Caco-2 (cell line): ENCODE measurements at places on chromosomes 11 and 22.

GRCh38 chr11:102582140-102582539, 43.0 kb downstream of the MMP20 start:
- no peak for DNase-seq

DNA sequence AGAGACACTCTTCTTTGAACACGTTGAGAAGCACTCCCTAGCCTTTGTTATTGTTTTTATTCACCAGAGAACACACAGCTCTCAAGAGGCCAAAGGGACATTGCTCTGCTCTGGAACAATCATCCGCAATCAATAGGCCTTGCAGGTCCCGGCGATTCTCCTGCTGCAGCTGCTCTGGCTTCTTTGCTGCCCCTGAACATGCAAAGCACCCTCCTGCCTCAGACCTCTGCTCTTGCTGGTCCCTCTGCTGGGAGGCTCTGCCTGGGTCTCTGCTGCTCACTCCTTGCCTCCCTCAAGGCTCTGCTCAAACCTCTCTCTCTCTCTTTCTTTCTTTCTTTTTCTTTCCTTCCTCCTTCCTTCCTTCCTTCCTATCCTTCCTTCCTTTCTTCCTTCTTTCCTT, 232.7 kb downstream of the DSCAML1 start:
- no peak for DNase-seq

DNA sequence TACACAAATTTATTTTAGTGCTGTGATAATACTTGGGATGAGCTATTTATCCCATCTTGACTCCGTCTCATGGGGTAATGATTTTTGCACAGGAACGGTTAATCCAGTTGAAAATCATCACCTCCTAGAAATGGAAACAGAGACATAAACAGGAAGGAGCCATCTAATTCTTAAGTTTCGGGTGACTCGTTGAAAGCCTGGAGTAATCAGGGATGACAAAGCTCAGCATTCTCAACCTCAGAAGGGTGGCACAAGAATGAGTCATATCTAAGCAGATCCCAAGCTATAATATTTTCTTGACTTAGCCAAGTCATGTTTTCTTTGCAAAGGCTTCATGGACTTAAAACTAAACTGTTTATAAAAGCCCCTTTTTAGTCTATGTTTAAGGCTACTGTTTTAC, 280.8 kb upstream of the CCDC90B start:
- DNase-seq = no peak

- no peak for DNase-seq
Measured at GRCh38 chr11:134920851-134921608, 509.0 kb upstream of the B3GAT1 start.
